ENCODE measurements at places on chromosomes 2 and 18.

GRCh38 chr18:468955-469790, 31.3 kb downstream of the COLEC12 start:
- DNase-seq: peak; percentile 8

GRCh38 chr2:48112911-48113680, 206.8 kb upstream of the FBXO11 start:
- DNase-seq: no peak

- DNase-seq: no peak
These were observed 90.5 kb downstream of the PMAIP1 start for GRCh38 chr18:59990121-59990823.

GRCh38 chr2:133252780-133253355, 315.4 kb downstream of the NCKAP5 start:
- DNase-seq: no peak

- no peak for DNase-seq
These were observed 76.4 kb upstream of the MGAT5 start for GRCh38 chr2:134177351-134177931.

- DNase-seq: no peak
These were observed 271 bp upstream of the RBM43 start for GRCh38 chr2:151261977-151262291.

DNA sequence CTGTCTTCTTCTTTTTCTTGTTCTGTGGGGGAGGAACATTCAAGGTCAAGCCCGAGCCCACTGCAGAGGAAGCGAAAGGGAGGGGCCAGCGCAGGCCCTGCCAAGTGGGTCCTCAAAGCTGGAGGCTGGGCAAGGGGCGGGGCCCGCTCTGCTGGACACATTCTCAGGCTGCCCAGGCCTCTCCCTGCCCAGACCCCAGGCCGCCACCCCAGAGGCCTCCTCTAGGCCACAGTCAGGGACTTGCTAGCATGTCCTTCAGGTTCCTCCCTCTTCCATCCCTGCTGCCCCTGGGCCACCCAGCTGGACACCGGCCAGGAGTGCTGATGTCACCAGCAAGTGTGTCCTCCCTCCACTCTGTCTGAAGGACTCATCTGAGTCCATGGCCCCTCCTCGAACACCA, 44.1 kb downstream of the KIF1A start:
- no peak for DNase-seq

GRCh38 chr2:126932529-126932928, 33.8 kb downstream of the TEX51 start:
- no peak for DNase-seq

DNA sequence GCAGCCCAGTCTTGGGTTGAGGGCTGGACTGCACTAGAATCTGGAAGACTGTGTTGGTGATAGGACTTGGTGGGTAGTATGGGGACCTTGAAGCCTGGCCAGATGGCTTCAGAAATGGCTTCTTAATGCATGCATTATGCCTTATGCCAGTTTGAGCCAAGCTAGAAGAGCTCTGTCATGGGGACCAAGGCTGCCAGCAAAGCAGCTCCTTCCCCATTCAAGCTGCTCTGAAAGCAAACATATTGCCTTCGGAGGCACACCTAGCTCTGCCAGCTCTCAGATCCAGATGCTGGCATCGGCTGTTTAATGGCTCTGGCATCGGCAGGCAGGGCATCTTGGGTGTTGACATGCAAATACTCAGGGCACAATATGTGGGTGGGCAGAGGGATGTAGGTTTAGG, 59.0 kb upstream of the IGFBP5 start:
- no peak for DNase-seq

DNA sequence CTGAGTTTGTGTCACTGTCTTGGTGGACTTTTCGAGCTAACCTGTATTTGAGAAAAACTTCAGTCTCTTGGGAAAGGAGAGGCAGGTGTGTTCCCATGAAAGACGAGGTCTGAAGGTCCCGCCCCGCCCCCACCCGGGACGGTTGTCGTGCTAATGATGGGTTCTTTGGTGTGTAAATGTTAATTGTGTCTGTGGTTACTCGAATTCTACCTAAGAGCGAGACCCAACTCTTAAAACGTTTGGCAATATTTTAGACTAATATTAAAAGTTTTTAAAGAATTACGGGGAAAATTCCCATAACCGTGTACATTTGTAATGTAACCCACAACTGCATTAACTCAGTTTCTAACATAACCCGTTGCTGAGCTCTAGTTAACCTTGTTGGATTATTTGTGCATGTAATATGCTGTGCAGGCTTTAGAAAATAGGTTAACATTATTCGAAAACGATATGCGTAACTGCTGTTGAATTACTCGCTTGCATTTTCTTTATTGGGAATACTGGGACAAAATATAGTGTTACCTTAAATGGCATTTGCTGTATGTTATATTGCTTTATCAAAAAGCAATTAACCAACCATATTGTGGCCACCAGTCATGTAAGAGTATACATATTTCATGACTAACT, 833 bp downstream of the EPB41L5 start:
- peak; percentile 25 for DNase-seq

- no peak for DNase-seq
These were observed 28.8 kb upstream of the NEDD4L start for GRCh38 chr18:58015065-58015780.

DNA sequence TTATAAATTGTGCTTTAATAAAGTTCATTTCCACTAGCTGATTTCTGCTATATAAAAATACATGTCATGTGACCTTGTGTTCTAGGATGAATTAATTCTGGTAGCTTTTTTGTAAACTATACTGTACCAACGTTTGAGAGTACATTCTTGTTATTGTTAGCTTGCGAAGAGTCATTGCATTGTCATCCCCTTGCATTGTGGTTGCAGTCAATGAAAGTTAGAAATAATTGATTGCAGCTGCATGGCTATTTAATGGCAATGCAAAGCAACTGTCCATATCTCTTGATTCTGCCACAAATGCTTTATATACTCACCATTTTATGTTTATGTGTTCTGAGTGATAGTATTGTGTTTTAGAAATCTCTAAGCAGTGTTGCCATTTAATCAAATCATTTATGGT, 91.6 kb downstream of the ZNF407 start:
- no peak for DNase-seq

DNA sequence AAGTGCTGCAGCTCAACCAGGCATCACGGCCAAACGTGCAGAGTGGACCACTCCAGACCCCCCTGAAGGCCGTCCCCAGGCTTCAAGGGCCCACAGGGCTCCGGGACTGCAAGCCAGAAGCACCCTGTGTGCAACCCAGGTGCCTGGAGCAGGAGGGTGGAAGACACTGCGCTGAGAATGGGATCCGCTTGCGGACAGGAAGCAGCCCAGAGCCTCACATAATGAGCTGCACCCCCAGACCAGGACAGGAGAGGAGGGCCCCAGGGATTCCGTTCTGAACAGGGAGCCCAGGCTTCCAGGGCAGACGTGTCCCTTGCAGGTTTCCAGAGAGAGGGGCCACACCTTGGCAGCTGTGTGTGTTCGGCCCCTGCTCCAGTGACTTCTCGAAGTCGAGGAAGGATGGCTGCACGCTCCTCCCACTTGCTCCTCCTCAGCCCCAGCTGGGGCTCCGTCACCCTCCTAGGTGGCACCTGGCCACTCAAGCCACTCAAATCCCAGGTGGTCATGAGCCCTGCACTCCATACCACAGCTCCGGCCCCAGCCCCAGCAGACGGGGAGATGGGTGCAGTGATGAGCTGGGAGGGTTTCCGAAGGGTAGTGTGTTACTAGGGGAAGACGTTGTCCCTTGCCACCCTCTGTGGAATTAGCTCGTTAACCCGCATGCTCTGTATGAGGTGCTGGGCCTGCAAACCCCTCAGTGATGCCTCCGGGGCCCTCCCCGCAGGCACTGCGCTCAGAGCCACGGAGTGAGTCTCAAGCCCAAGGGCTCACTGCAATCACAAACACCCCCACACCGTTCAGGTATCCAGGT, 79.2 kb downstream of the NDUFA10 start:
- DNase-seq: no peak

DNA sequence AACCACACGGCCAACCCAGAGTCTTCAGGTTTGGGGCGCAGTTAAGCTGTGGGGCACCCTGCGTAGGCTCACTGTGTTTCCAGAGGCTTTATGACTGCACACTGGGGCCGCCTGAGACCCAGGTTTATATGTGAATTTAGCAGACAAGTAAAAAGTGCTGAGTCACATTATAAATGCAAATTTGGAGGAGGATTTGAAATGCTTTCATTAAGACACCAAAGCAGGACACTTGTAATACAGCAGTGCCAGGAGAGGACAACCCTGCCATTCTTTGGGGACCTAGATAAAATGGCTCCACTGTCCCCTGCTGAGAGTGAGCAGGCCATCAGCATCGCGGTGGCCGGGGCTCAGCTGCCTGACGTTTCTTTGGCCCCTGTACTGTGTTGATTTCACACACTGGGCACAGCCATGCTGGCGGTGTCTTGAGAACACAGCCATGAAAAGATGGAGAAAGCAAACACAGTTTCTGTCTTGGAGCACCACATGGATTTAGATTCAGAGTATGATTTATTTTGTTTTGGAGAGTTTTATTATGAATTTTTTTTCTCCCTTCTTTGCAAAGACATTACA, 10.2 kb downstream of the ACKR3 start:
- peak; percentile 67 for DNase-seq

- DNase-seq: no peak
These were observed 504.9 kb downstream of the ZEB2 start for GRCh38 chr2:144015036-144015435.

DNA sequence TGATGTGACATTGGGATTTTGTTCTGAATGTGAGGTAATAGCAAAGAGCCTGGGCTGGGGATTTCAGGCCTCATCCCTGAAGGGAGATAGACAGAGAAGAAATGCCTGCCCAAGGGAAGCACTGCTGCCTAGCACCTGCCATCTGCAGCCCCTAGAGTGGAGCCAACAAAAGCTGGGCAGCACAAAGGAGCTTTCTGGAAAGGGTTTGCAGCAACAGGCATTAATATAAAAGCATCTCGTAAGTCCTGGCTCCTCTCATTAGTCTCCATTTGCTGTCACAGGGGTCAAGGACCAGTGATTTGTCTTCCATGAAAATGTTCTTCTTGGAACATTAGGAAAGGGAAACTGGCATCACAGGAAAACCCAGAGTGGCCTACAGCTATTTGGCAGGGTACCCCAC, 157.2 kb upstream of the SLC14A2 start:
- no peak for DNase-seq

GRCh38 chr18:24395049-24395795, 2.4 kb downstream of the OSBPL1A start:
- DNase-seq: no peak

- peak; percentile 45 for DNase-seq
These were observed 180.8 kb downstream of the TCF4 start for GRCh38 chr18:55407191-55407590.

GRCh38 chr2:234242459-234242836, 191.9 kb downstream of the SPP2 start:
- DNase-seq: no peak

- no peak for DNase-seq
These were observed 201.2 kb downstream of the TPGS2 start for GRCh38 chr18:36627637-36628036.

GRCh38 chr2:70312560-70312959, 10.7 kb upstream of the FAM136A start:
- no peak for DNase-seq

GRCh38 chr18:56388571-56388970, 249.8 kb downstream of the TXNL1 start:
- DNase-seq: no peak

DNA sequence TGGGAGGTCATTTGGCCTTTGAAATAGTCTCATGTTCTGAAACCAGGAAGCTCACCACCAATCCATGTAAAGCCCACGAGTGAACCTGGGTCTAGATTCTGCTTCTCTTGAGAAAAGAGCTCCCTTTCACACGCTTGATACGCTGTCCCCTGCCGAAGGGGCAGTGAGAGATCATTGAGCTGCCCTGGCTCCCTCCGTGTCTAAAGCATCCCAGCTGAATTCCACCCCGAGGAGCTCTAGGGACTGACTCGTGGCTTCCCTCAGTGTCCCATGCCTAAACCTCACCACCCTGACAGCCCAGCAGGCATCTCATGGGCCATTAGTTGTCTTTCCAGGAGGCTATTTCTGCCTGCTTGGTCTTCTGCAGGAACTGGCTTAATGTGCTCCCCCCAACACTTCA, 68.6 kb downstream of the COL6A3 start:
- DNase-seq: no peak

GRCh38 chr2:104286841-104287240, 567.1 kb upstream of the POU3F3 start:
- DNase-seq: no peak

DNA sequence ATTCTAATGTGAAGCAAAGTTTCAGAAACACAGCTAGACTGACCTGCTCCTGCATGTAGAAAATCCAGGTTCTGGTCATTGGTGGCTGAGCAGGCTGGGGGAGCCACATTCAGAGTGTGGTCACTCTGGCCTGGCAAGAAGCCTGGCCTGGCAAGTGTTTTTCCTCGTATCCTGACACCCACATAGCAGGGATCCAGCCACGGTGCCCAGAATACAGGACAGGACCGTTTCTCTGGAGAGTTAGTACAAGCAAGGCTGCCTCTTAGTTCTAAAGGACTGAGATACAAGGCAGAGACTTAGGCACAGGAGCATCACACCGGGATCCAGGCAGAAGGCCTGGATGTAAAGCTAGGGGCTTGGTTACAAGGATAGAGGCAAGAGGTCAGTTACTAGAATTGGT, 4.8 kb upstream of the LAMA1 start:
- no peak for DNase-seq

DNA sequence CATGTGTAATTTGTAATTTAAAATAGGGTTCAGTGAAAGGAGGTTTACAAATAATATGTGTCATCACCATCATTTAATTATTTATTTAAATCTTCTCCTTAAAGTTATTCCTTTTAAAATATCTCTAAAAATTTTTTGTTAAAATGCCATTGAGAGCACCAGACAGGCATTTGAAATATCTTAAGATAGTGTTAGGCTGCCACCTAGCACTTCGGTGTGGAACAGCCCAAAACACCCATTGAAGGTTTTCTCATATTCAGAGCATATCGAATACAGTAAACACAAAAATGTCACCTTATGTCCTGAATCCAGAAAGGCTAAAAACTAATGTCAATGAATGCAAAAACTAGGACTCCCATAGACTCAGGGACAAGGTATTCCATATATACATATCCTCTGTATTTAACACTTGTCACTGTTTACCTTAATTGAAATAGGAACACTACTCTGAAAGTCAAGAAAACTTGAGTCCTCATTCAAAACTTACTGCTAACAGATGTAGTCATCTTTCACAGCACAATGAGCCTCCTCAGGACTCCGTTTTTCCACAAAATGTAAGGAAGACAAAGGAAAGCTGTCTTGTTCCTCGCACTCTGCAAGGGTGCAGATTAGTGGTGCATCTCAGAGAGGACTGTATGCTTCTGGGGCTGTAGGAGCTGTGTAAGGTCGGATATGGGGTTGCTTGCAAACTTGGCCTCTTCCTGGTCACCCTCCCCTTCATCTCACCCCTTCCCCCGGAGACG, 329.5 kb downstream of the PAX3 start:
- DNase-seq: peak; percentile 3

DNA sequence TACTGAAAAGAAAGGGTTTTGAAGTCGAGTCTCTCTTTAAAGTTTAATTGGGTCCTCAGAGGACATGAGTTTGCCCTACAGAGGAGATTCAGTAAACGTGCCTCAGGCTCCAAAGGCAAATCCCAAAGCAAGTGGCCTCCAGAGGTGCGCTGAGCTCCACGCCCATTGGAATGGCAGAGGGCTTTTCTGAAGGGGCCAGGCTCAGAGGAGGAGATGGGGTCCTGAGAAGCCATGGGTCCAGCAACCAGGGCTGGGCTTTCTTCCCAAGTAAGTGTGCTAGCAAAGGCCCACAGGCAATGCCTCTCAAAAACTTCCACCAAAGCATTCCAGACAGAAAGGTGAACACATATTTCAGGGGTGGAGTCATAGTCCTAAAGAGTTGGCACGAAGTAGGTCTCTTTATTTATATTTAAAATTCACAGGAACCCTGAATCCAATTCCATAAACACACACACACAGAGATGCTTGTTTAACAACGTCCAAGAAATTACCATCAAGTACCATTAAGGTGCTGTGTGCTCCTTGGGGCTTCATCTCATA, 93.0 kb upstream of the SH3BP4 start:
- no peak for DNase-seq
